ENCODE measurements at places on chromosomes 12 and 14.

- no peak for DNase-seq
Measured at GRCh38 chr12:38053113-38053512, 263.5 kb upstream of the ALG10B start.

- no peak for DNase-seq
Measured at GRCh38 chr12:105189293-105189692, 46.7 kb downstream of the APPL2 start.

DNA sequence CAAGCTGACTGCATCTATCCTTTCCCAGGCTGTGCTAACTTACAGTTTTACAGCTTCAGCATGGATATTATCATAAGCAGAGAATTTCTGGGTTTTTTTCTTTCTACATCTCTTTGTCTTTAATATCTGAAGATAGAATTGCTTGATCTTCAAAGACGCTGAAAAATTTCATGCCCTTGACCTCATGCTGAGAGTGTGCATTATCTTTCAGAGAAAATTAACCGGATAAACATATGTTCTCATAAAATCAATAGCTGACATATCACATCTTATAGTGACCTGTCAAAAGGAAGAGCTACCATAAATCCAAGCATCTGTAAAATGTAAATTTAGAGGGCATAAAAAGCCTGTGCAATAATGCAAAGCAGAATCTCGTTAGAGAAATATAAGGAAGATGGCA is 1704.1 kb upstream of the FLRT2 start:
- DNase-seq: no peak

- DNase-seq: no peak
Measured at GRCh38 chr14:52044791-52045522, 23.9 kb downstream of the NID2 start.

- no peak for DNase-seq
Measured at GRCh38 chr14:75010472-75011093, 7.9 kb downstream of the EIF2B2 start.

GRCh38 chr12:77833329-77833728 is 2.6 kb downstream of the NAV3 start:
- DNase-seq: no peak

DNA sequence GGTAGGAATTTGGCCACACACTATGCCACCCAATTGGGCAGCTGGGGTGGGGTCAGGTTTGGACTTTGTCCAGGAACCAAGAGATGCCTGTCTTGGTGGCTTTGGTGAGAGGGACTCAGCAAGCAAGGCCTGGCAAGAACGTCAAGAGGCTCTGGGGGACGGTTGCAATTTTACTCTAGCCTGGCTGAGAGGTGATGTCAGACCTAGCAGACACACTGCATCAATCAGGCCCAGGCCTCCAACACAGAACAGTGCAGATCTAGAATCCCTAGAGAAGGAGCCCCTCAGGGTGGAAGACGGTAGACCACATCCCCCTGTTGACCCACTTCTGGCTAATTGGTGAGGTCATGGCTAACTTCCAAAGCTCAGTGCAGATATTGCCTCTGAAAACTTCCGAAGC is 1.6 kb upstream of the UNC119B start:
- no peak for DNase-seq

DNA sequence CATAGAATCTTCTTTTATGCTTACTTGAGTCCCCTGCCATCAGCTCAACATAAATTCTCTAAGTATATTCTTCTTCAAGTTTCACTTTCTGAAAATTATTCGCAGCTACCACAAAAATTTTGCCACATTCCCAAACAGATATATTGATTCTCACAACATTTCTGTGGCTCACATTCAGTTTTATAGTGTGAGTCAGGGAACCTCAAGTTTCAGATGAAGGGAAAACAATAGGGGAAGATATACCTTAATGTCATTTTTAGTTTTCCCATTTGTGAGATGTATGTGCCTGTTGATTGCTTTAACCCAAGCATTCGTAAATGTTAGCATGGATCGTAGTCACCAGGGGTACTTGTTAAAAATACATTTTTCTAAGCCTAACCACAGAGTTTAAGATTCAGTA is 465.8 kb downstream of the CCER1 start:
- DNase-seq: no peak

GRCh38 chr12:131350943-131351318 is 360.0 kb upstream of the SFSWAP start:
- DNase-seq: no peak

GRCh38 chr14:44154446-44154845 is 352.6 kb downstream of the FSCB start:
- DNase-seq: no peak

- no peak for DNase-seq
Measured at GRCh38 chr14:61598980-61599379, 96.3 kb upstream of the HIF1A start.

- DNase-seq: no peak
Measured at GRCh38 chr14:50835280-50835679, 4.3 kb upstream of the NIN start.

DNA sequence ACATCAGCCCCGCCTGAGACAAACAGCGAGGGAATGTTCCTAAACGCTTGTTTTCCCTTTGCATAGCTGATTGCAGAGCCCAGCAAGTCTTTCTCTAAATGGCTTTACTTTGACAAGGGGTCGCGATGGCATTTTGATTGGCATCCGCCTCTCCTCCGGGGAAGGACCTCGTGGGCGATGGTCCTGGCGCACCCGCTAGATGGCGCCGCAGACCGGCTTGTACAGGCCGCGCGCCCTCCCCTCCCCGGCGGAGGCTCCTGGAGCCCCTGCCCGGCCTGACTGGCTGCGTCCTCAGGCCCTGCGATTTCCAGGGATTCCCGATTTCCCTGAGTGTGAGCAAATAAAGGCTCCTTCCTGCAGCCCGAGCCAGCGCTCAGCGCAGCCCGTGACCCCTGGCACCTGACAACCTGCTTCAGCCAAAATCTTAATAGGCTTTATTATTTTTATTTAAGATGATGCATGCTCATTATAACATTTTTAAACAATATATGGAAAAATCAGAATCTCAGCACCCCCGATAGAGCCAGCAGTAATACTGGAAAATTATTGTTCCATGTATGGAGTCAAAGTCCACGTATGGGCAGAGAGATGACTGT is 468.3 kb downstream of the AACS start:
- DNase-seq: no peak

DNA sequence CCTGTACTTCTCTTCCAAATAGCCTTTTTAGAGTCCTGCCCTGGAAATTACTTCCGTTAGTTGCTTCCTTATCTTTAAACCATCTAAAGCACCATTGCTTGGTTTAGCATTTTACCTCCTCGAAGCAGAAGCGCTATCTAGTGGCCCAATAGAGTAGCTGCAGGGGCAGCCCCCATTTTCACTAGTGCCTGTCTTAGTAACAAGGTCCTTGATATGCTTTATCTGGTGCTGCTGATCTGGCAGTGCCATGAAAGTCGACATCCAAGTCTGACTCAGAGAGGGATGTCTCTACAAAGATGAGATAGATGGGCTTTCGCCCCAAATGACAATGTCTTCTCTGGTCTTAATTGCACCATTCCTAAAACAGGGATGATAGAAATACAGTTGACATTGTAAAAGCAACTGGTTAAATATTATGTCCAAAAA is 25.0 kb upstream of the CIT start:
- peak; percentile 29 for DNase-seq

DNA sequence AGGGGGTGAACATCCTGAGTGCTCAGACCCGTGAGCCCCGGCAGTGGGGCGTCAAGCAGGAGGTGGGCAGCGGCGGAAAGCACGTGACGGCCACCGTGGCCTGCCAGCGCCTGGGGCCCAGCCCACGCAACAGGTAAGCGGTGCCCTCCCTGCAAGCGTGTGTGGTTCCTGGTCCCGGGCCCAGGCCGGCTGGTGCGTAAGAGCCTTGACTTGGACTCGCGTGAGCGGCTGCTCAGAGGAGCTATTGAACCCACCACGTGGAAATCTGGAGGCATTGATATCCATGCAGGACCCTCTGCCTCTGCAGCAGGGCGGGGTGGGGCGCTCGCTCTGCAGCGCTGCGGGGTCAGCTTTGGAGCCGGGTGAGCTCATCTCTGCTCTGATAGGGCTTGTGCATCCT is 277.0 kb downstream of the TMEM132C start:
- DNase-seq: no peak

- DNase-seq: no peak
Measured at GRCh38 chr14:50820786-50821509, 10.0 kb downstream of the NIN start.

DNA sequence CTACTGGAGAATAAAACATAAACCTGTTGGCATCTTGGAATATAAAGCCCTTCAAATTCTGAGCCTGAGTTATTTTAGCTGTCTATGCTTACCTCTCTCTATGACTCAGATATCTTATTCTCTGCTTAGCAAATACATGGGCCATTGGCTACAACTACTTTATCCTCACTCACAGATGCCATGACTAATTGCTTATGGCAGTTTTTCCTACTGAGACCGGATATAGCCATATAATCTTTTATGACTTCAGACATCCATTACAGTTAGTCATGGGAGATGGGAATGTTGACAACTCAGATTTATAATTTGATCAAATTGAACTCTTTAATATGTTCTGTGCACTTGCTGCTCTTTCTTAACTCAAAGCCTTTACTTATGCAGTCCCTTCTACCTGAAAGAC is 502.4 kb upstream of the ATP2B1 start:
- no peak for DNase-seq

GRCh38 chr12:113612076-113612728 is 140.5 kb upstream of the LHX5 start:
- DNase-seq: no peak

All from activated CD8-positive, alpha-beta memory T cell treated with anti-CD3 and anti-CD28 coated beads for 1 hour (primary cell).